ENCODE measurements at places on chromosomes 3 and 15.

DNA sequence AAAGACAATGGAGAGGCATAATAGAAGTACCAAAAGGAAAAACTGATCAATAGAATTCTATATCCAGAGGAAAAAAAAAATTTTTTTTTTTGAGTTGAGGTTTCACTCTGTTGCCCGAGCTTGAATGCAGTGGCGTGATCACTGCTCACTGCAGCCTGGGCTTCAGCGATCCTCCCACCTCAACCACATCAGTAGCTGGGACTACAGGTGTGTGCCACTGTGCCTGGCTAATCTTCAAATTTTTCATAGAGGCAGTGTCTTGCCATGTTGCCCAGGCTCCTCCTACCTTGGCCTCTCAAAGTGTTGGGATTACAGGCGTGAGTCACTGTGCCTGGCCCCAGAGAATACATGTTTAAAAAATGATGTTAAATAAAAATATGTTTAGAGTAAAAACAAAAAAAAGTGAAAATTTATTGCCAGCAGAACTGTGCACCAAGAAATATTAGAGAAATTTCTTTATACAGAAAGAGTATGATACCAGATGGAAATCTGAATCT is 154.3 kb upstream of the ZBTB20 start:
- no peak for DNase-seq

DNA sequence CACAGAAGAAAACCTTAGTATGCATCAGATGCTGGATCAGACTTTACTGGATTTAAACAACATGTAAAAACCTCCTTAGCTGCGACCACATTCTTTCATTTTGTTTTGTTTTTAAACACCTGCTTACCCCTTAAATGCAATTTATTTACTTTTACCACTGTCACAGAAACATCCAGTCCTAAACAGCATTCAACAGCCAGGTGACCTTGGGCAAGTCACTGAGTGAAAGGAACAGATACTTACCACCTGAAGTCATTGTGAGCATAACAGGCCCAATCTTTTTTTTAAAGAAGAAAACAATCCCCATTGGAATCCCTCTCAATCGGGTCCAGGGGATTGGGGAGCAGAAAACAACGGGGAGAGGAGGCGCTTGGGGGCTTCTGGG is 390 bp downstream of the STARD5 start:
- DNase-seq, result no peak

GRCh38 chr3:12859840-12860239 is 18.5 kb upstream of the RPL32 start:
- no peak for DNase-seq

DNA sequence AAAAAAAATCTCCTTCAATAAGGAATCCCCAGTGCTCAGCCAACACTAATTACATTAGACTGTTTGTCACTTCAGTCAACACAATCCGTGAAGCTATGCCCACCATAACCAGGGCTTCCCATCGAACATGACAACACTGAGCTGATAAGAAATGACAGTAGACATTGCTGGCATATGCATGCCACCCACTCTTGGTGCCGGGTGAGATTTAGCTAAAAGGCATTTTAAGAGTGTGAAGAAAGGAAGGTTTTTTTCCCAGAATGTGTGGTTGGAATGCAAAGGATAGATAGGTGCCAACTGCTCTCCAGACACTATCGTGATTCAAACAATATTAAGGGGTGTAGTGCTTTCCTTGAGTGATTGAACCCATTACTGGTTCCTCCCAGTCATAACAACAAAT is 344.0 kb upstream of the LMCD1 start:
- DNase-seq, result no peak

- no peak for DNase-seq
Observed at GRCh38 chr3:67558426-67558825, 96.0 kb downstream of the SUCLG2 start.

GRCh38 chr3:150765949-150766720 is 3.2 kb upstream of the SIAH2 start:
- peak; percentile 25 for DNase-seq

DNA sequence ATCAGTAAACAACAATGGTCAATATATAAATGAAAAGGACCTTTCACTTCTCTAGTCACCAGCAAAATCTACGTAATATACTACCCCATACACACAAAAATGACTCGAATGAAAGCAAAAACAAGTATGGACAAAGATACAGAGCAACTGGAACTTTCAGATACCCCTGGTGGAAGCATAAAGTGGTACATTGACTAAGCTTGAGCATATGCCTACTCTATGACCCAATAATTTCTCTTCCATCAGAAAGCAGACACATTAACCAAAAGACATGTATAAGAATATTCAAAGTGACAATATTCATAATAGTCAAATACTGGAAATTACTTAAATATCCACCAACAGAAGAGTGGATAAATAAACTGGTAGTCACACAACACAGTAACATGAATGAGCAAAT is 86.0 kb downstream of the EFL1 start:
- DNase-seq, result peak; percentile 17

- peak; percentile 63 for DNase-seq
Observed at GRCh38 chr3:72185549-72186399, 400.8 kb upstream of the PROK2 start.
